Fibroblast of villous mesenchyme (primary cell): ENCODE measurements at places on chromosomes 2 and 18. TPM values are rescaled to one million over a fixed set of nuclear protein-coding genes. Genes with fewer than 3 reads are reported as not detected.

DNA sequence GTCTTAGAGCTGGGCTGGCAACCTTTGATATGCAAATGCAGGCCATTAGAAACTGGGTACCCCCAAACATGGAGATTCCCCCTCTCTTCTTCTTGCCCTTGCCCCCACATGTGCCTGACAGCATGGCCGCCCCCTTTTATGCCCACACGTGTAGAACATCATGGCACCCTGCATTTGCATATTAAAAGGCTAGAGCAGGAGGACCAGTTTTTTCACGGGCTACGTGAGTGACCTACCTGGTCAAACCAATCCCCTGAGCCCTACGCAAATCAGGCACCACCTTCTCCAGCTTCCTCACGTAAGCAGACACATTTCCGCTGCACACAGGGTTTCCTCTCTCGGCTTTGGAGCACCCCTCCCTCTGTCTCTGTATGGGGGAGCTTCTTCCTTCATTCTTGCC lies 110.9 kb upstream of the COPS8 start:
- no peak for DNase-seq

- DNase-seq: no peak
Measured at GRCh38 chr2:69057660-69058059, 44.7 kb downstream of the ANTXR1 start.

DNA sequence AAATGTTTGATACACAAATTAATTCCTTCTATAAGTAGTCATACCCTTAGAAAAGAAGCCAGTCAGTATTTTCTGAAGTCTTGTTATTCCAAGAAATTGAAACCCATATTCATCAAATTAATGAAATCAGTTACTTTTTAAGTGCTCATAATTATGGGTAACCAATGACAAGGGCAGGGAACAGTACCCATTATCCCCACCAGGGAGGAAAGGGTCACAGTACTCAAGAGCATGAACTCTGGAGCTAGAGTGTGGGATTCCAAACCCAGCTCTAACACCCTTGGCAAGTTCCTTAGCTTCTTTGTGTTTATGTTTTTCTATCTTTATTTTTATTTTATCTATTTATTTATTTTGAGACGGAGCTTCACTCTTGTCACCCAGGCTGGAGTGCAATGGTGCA lies 68.4 kb downstream of the CCDC148 start:
- no peak for DNase-seq

GRCh38 chr2:186675380-186675779 lies 18.5 kb upstream of the FAM171B start:
- no peak for DNase-seq

DNA sequence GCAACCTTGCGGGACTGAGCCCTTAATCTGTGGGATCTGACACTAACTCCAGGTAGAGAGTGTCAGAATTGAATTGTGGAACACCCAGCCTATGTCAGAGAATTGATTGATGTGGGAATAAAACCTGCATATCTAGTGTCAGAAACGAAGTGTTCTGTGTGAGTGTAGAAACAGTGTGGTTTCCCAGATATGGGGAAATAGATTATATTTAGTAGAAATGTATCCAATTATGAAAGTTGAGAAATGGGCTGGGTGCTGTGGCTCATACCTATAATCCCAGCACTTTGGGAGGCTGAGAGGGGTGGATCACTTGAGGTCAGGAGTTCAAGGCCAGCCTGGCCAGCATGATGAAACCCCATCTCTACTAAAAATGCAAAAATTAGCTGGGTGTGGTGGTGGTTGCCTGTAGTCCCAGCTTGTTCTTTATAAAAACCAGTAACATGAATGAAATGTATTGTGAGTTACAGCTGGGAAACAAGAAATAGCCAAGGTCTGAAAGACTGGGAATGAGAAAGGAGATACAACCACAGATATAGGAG lies 4.3 kb upstream of the TP53I3 start:
- DNase-seq: no peak

GRCh38 chr2:23482188-23482587 lies 97.2 kb downstream of the KLHL29 start:
- no peak for DNase-seq

DNA sequence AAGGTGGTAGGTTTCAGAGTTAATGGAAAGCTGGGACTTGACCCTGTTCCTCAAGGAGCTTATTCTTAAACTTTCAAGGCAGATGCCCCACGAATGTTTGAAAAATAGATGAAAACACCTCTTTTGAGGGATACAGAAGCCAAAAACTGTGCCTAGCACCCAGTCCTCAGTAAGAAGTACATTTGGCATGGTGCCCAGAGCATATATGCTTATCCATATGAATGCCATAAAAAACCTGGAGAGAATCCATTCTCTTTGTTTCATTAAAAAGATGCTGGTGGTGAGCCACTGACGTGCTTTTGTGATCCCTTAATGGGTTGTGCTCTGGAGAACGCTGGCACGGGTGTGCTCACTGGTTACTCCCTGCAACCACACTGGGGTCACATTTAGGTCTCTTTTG lies 69.0 kb downstream of the IL1R2 start:
- DNase-seq: no peak

GRCh38 chr2:176589825-176590440 lies 320.7 kb downstream of the MTX2 start:
- no peak for DNase-seq

- DNase-seq: no peak
Measured at GRCh38 chr18:12990641-12990966, 558 bp upstream of the CEP192 start.

DNA sequence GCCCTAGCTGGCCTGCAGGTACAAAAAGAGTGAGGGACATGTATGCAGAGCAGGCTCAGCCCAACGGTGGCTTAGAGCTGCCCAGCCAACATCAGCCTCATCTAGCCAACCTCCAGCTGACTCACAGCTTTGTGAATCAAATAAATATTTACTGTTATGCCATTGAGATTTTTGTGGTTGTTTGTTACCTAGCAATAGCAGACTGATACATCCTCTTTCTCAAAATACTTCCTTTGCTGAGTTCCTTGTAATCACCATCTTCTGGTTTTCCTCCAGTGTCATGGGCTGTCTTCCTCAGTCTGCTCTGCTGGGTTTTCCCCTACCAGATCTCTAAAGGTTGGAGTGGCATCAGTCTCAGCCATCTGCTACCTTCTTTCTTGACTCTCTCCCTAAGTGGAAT lies 126.6 kb upstream of the SLC1A4 start:
- DNase-seq: no peak

- DNase-seq: no peak
Measured at GRCh38 chr2:38978296-38978903, 88.7 kb downstream of the ARHGEF33 start.

DNA sequence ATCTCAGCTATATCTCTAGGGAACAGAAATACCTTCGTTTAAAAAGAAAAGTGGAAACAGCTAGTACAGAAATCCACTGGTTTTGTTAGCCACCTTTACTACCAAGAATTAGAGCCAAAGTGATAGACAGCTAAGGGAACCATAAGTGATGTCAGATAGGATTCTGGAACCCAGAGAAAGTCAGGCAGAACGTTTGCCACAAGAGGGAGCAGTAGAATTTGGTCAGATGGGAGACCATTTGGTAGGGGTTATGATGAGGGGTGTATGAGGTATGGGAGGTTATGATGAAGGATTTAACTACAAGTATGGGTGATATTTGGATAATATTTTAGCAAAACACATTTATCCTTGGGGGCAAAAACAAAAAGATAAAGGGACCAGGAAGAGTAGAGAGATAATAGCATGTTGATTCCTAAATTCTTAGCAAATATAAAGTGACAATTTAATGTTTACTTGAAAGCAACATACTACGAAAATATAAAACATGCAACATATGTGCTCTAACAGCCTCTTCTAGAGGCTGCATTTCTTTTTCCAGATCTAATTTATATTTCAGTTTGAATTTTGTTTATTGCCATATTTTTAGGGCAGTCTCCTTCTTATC lies 3.3 kb downstream of the SLC8A1 start:
- DNase-seq: peak; percentile 27

DNA sequence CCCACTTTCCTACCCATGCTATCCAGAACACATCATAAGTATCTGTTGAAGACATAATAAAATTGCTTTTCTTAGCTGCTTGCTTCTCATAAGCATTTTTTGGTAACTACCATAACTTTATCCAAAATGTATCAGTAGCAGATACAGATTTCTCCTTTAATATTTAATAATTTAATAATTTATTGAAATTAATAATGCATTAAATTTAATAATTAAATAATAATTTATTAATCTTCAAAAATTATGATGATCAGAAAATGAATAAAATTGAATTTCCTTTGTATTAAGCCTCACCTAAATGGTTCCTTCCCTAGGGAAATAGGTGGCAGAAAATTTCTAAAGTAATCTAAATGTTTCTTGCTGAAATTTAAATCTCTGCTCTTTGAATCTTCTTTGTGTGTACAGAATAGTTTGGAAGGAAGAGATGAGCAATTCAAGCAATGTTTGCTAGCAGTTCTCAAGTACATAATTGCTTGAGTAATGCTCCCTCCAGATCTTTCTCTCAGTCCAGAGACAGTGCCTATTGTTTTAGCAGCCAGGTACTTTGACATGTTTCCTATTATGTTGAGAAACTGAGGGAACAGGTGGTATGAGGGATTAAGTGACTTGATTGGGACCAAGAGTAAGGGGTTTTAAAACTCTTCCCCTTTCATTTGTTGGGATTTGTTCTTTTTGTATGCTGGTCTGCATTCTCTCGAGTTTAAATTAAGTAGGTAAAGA lies 123.1 kb upstream of the CYP26B1 start:
- DNase-seq: no peak

- no peak for DNase-seq
Measured at GRCh38 chr2:235382179-235382578, 111.7 kb upstream of the AGAP1 start.

DNA sequence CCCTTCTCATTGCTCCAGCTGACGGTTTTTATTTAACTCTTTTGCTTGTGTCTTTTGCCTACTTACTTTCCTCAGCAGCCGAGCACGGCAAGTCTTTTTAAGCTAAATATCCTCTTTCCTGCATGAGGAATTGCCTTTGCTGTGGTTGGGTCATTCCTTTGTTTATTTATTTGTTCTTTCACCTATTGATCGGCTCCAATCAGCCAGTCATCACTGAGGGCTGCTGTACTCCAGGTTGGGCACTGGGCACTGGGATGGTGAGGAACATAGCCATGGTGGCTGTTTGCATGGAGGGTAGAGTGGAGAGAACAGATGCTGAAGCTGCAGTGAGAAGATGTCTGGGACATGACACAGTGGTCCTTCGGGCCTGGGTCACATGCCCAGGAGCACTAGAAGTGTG lies 105.2 kb downstream of the CTIF start:
- no peak for DNase-seq

- DNase-seq: no peak
Measured at GRCh38 chr2:178858896-178859625, 51.8 kb upstream of the TTN start.

DNA sequence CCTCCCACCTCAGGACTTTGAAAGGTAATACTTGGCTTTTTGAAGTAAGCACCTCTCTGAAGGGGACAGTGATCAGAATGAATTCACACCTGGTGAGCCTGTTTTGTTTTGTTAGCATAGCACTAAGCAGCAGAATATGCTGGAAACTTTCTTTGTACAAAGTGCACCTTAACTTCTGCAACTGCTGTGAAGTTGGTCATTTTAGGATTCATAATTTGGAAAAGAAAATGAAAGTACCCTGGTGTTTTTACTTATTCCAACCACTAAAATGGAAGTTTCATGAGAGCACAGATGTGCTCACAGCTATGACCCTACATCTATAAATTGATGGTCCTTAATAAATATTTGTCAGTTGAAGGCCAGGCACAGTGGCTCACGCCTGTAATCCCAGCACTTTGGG lies 257.8 kb upstream of the STON1 start:
- DNase-seq: no peak

C1QL2 gene
- not detected in 2 replicates for total RNA-seq

CCDC68 gene
- total RNA-seq: 3.5 and 9.1 TPM in 2 replicates

COLEC12 gene
- total RNA-seq: 3.9 and 7.4 TPM in 2 replicates

PKDCC gene
- total RNA-seq: 8.2 and 31.2 TPM in 2 replicates

ATOH8 gene
- 6.8 and 9.1 TPM in 2 replicates for total RNA-seq

YWHAQ gene
- total RNA-seq: 260 and 283 TPM in 2 replicates

SCN7A gene
- under 0.01 and 0.32 TPM in 2 replicates for total RNA-seq

SERPINB11 gene
- not detected in 2 replicates for total RNA-seq

FAM124B gene
- under 0.01 and 0.32 TPM in 2 replicates for total RNA-seq
